D341Med (cell line): ENCODE measurements at places on chromosomes 3 and 15.

DNA sequence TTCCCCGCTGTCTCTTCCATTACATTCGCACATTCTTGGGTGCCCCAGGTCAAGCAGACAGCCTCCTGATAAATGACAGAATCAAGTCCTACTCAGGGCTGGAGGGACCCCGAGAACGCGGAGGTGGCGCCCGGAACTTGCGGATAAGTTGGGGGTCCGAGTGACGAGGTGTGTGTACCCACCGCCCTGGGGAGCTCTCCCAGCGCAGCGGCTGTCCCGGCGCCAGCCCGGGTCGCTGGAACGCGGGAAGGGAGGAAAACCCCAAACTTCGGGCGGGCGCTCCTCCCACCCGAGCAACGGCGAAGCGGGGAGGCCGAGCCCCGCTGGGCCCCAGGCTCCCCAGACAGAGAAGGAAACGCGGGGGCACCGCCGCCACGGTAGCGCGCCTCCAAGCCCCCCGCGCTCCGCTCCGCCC lies 550 bp downstream of the CLN6 start:
- DNase-seq = no peak

GRCh38 chr3:157045238-157045850 lies 114.6 kb downstream of the CCNL1 start:
- no peak for DNase-seq

DNA sequence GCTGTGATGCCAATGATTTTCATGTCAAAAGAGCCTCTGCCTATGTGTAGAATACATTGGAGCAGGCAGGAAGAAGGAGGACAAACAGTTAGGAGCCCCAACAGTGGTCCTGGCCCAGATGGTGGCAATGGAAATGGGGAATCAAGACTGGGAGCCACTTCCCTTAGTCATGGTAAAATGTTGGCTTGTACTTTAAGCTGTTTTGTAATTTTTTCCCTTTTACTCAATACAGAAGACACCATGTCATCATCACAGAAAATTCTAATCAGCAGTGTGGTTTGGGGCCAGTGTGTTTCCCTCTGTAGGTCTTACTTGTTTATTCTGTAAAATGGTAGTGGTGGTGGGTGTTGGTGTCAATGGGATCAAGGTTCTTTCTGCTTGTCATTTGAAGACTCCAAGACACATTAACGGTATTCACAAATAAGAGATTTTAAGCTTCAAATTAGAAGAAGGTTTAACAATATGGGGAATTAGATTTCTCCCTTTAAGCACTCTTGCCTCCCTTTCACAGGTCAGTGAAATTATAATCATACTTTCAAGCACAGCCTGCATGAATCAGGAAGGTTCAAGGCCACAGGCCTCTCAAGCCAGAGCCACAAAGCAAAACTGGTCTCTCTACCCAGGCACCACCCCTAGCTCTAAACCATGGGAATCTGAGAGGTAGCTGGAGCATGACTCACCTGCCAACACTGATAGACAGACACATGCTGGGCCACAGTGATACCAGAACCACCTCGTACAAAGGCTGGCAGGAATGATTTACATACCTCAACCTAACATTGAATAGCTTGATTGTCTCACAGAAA lies 24.9 kb downstream of the SIAH2 start:
- no peak for DNase-seq

- no peak for DNase-seq
These were observed 44.5 kb downstream of the CRABP1 start for GRCh38 chr15:78384651-78385050.

GRCh38 chr3:51709675-51710074 lies 2.8 kb downstream of the GRM2 start:
- DNase-seq = no peak

DNA sequence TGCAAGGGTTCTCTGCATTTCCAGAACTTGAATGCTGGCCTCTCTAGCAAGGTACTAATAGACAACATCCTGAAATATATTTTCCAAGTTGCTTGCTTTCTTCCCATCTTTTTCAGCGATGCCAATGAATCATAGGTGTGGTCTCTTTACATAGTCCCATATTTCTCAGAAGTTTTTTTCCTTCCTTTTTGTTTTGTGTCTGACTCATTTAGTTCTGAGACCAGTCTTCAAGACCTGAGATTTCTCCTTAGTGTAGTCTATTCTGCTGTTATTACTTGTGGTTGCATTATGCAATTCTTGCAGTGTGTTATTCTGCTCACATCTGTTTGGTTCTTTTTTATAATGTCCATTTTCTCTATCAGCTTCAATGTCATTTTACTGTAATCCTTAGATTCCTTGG lies 1265.0 kb upstream of the ALCAM start:
- DNase-seq = no peak

- DNase-seq = no peak
These were observed 2.8 kb downstream of the NR2E3 start for GRCh38 chr15:71812966-71813722.

GRCh38 chr3:21703291-21703690 lies 47.7 kb downstream of the ZNF385D start:
- DNase-seq = no peak

DNA sequence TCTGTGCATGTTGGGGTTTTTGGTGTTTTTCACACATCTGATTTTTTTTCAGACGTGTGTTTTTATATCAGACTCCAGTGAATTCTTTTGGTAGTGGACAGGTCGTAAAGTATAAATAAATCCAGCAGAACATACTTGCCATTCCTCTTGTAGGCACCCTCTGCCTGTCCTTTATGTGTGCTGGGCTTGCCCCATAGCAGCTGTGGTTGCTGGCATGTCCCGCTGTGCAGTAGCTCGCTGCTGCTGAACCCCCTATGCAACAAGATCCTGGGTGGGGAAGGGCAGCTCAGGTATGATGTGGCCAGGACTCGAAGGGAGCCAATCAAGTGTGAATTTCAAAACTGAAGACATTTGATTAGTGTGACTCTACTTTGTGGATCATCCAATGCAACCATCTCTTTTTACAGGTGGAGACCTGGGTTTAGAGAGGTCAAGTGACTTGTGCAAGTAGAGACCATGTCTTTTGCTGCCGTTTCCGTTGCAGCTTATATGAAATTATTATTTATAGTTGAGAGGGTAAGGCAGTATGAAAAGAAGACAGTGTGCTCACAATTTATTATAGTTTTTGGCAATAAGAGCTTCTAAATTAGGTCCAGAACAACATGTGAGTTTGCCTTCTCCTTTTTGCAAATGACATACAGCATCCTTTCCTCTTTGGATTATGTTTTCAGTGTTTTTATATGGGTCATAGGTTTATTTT lies 350.8 kb upstream of the C2CD4B start:
- DNase-seq = no peak

- no peak for DNase-seq
These were observed 152.4 kb upstream of the MRPL3 start for GRCh38 chr3:131655070-131655690.

GRCh38 chr3:190375246-190375645 lies 12.7 kb upstream of the CLDN16 start:
- no peak for DNase-seq
